ENCODE measurements at places on chromosomes 1 and 21.
A peak's percentile ranks its signal among the peaks of the same experiment; 100 is the strongest.

DNA sequence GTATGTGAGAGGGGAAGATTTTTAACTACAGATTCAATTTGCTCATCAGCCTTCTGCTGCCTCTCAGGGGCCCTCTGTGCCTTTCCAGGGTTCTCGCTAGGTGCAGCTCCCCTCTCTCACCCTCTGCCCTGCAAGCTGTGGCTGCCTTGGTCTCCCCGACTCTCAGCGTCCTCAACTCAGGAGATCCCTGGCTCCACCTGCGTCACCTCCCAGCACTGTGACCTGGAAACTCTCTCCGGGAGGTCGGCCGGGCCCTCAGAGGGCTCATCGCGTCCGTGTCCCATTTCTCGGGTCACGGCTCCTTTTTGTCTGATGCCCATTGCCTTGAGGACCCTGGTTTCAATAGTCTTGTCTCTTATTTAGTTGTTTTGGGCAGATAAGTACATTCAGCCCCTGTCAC lies 63.5 kb upstream of the ADARB1 start:
- no peak for DNase-seq

GRCh38 chr1:27005648-27006496 lies 6.8 kb downstream of the TENT5B start:
- no peak for DNase-seq

DNA sequence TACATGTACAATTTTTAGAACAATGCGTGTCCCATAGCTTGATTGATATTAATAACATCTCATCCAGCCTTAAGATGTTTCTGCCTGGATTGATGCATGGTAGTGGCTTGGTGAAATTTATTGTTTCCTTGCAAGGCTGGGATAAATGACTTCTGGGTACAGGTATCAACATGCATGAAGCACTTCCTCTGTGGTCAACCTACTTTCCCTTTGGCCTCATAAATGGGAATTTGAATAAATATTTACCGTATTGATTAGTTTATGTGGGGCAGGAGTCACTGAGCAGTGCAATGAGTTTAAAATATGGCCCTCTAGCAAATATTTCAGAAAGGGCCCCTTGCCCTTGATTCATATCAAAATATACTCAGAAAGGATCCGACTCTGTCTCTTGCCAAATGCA lies 83.9 kb upstream of the KCNE2 start:
- DNase-seq: no peak

DNA sequence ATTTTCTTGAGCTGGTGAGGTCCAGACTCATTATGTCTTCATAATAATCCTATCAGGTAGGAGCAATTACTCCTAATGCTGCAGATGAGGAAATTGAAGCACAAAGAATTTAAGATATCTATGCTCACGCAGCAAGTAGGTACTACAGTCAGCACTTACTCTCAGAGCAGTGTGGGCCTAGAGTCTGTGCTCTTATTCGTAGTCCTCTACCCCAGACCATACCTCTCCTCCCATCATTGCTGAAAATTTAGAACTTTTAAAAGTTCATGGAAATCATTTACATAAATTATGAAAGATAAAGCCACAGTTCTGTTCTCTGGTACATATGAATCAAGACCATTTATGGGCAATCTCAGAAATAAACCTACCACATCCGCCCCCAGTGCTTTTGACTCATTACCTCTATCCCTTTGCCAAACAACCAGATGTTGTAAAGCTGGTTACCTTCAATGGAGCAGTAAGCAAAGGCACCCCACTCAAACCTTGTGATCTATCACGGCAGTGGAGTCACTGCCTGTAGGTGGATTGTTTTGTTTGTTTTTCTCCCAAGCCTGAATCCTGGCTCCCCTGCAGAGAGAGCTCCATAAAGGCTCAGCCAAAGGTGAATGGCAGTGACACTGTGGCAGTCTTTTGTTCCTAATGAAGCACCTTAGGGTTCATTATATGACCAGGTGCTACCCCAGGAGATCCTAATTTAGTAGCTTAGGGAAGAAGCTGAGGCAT lies 20.9 kb upstream of the MAN1A2 start:
- DNase-seq: no peak

DNA sequence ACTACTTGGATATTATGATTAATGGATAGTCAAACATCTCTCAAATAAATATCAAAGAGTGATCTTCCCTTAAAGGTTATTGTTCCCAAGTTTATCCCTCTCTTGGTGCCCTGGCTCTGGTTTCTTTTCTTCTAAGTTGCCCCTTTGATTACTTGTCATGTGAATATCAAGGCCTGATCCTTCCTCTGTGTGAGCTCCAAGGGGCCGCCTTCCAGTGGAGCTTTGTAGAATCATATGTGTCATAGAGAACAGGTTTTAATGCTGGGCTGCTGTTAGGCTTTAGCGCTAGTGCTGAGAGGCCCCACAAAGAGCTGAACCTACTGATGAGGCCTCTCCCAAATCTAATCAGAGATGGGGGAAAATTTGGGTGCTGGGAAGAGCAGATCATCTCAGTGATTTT lies 25.5 kb downstream of the UCK2 start:
- no peak for DNase-seq

DNA sequence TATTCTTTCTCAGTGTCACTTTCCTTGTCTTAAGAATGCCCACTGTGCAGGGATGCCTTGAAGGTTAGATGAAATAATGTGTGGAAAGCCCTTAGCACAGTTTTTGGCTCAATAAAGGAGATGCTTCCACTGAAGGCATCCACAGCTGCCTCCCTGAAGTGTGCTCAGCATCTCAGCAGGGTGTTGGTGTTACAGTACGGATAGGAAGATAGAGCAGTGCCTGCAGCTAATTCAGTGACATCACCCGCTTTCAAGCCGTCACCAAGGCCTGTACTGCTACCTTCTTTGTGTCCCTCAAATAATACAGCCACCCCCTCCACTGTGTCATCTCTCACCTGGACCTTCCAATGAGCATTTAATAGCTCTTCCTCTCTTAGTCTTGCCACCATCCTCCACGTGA lies 59.0 kb downstream of the NDUFS5 start:
- no peak for DNase-seq

DNA sequence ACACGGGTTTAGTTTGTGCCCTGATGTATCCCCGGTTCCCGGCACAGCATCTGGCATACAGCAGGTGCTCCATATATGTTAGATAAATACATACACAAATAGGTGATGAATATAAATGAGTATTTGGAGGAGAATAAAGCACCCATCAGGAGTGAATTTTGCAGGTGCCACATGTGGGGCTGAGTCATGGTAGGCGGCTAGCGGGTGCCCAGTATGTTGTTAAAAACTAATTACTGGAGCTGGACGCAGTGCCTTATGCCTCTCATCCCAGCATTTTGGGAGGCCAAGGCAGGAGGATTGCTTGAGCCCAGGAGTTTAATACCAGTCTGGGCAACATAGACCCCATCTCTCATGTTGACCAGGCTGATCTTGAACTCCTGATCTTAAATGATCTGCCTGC lies 16.7 kb upstream of the WASF2 start:
- no peak for DNase-seq

DNA sequence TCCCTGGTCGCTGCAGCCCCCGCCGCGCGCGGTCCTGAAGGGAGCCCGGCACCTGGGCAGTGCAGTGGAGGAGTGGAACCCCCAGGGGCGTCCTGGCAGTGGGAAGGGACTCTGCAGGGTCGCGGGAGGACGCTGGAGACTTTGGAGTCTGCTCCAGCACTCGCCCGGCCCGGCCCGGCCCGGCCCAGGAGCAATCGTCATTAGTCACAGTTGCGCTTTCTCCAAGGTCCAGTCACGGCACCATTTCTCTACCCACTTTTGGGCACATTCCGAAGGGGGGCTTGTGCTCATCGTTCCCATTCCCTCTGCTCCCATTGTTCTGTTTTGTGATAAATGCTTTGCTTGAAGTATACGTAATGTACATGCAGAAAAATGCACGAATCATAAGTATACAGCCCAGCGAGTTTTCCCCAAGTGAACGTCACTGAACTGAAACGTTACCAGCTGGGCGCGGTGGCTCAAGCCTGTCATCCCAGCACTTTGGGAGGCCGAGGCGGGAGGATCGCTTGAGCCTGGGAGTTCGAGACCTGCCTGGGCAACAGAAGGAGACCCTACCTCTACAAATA lies 999 bp downstream of the THAP3 start:
- DNase-seq: no peak

DNA sequence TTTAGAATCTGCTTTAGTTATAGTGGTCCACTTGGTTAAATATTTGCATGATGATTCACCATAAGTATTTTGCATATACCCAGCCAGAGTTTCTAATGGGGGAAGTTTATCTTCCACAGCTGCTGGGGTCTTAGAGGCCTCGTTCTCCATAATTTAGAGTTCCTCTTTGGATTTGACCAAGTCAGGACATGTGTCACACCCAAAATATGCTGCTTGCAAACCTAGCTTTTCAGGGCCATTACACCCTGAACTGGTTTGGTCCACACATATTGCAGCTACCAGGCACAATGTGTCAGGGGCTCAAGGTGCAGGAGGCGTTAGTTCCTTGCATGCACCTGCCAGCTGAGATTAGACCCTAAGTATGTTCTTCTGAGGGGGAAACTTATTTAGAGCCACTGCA lies 17.1 kb upstream of the FMO4 start:
- DNase-seq: no peak

- no peak for DNase-seq
Measured at GRCh38 chr21:43809346-43809799, 20.0 kb downstream of the RRP1 start.

GRCh38 chr1:100141192-100141591 lies 8.2 kb downstream of the TRMT13 start:
- DNase-seq: no peak

GRCh38 chr1:172324761-172325160 lies 95.7 kb upstream of the C1orf105 start:
- DNase-seq: no peak

GRCh38 chr1:14392161-14392858 lies 206.2 kb upstream of the KAZN start:
- DNase-seq: no peak

DNA sequence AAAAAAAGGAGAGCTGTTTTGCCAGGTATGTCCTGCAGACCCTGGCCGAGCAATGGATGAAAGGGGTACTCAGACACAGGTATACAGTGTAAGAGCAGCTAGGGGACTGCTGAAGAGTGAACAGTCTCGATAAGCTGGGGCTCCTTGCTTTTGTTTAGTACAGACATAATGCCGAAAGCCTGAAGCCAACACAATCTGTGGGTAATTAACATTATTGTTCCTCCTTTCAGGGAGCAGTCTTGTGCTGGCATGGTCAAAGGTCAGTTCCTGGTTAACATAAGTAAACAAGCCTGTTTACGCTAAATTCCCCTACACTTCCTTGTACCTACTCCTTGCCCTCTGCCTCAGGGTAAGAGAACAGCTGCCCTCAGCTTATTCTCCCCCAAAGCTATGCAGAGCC lies 272.3 kb upstream of the ST6GALNAC5 start:
- DNase-seq: no peak

GRCh38 chr1:62778208-62778607 lies 5.7 kb upstream of the ATG4C start:
- no peak for DNase-seq

- DNase-seq: no peak
Measured at GRCh38 chr1:22376976-22377375, 74.7 kb upstream of the ZBTB40 start.

GRCh38 chr1:222697203-222697602 lies 15.1 kb downstream of the AIDA start:
- no peak for DNase-seq

- DNase-seq: no peak
Measured at GRCh38 chr1:87600854-87601253, 272.2 kb downstream of the LMO4 start.

- no peak for DNase-seq
Measured at GRCh38 chr1:211783266-211783665, 47.3 kb downstream of the LPGAT1 start.

- DNase-seq: peak; percentile 39
Measured at GRCh38 chr1:52955129-52955970, 28.3 kb downstream of the SCP2 start.

DNA sequence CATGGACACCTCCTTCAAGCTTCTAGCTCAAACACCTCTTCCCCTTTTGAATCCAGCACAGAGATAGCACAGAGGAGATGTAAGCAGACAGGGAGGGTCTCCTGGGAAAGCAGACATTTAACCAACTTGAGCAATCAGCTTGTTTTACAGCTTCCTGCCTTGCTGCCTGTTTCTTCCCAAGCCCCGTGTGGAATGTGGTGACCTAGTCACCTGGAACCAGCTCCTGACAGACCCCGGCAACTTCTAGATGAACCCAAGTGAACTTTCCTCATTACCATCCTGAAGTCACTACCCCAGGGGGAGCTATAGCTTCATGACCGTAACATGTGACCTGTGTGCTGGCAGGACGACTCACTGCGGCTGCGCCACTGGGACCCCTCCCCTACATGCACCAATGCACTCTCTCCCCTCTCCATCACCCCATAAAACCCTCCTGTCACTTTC lies 24.1 kb upstream of the TTF2 start:
- no peak for DNase-seq

- DNase-seq: no peak
Measured at GRCh38 chr21:30491963-30492428, at the start of gene KRTAP19-3. TSS of gene KRTAP19-3 (minus strand) at chr21:30492013. CDS start at chr21:30491957, 56 bp downstream.

DNA sequence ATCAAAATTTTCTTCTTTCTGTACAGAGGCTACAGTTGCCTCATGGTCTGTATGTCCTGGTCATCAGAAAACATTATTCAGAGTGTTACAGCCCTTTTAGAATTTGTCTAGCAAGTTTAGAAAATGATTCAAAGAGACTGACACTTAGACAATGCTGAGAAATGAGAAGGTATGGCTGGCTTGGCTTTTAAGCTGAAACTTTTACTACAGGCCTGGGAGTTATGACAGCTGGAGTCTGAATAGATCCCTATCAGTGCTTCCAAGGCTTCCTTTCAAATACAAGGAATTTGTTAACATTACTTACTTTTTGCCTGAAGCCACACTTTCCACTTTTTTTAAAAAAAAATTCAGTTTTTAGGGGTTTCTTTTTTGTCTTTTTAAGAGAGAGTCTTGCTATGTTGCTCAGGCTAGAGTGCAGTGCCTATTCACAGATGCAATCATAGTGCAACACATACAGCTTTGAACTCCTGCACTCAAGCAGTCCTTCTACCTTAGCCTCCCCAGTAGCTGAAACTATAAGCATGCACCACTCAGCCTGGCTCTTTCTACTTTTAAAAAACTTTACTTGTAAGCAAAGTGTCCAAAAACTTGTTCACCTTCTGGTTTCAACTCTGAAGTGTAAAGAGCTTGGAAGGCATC lies 10.5 kb upstream of the COP1 start:
- DNase-seq: no peak

- DNase-seq: no peak
Measured at GRCh38 chr1:25137521-25138395, 94.5 kb downstream of the SYF2 start.

- no peak for DNase-seq
Measured at GRCh38 chr1:96865731-96866685, 144.4 kb downstream of the PTBP2 start.

DNA sequence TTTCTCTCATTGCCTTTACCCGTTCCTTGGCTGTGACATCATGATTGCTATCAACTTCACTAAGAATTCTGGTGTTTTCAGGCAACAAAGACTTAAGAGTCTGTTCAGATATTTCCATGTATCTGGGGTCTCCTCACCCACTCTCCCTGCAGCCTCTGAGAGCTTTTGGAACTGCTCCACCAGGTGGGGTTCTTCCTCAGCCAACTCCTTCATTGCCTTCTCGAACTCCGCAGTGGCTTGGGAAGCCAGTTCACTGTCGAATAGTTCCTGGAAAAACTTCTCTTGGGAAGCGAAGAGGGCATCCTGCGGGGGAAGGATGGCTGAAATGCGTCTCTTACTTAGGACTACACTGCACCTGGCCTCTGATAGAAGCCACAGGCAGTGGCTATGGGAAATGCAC lies 2.1 kb downstream of the PEX19 start:
- no peak for DNase-seq
